Stimulated activated CD8-positive, alpha-beta memory T cell treated with anti-CD3 and anti-CD28 coated beads, Interleukin-4, amount 100 ng/mL, for 1 hour (primary cell): ENCODE measurements at places on chromosomes 3 and 15.

DNA sequence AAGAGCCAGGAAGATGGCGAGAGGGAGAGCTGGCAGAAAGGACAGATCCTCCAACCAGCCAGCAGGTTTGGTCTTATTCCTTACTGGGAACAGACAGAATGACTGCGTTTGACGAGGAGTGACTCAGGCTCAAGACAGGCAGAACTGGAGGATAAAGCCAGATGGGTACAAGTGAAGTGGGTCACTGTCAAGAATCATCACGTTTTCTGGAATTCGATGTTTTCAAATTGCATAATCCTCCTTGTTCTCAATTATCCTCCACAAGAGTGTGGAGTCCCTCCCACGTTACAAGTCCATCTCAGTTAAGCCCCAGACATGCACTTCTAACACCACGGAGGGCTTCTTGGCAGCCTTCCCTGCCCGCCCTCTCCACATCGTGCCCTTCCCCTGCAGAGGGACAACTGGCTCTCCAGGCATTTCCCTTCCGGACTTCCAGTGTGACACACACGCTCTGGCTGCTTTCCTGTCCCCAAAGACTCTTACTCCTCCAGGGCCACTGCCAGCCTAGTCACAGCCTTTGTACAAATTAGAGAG is 183.1 kb downstream of the CHST2 start:
- DNase-seq, result no peak

GRCh38 chr15:75620058-75620820 is 5.3 kb downstream of the SNUPN start:
- no peak for DNase-seq

GRCh38 chr3:55226696-55227095 is 260.4 kb downstream of the WNT5A start:
- no peak for DNase-seq

- DNase-seq, result no peak
These were observed 23.6 kb downstream of the SERPINI2 start for GRCh38 chr3:167450195-167450594.

GRCh38 chr3:37935290-37935668 is 55.3 kb upstream of the VILL start:
- no peak for DNase-seq

DNA sequence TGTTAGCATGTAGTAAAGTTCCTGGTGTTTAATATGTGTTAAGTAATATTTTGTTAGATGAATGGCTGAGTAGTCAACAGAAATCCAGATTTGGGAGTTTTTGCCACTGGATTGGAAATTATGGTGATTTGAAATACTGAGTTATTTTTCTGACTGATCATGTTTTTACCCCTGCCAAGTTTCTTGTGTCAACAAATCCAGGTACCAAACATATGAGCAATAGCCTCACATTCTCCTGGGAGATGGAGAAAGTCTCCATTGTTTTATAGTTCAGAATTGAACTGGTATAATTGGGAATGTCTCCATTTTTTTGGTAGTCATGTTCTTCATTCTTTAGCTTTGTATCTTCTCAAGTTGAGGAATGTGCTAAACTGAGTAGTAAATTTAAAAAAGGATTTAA is 767.2 kb upstream of the LMCD1 start:
- DNase-seq, result no peak
